ENCODE measurements at places on chromosomes 3 and 15. TPM values are rescaled to one million over a fixed set of nuclear protein-coding genes. Genes with fewer than 3 reads are reported as not detected.

- no peak for DNase-seq
Measured at GRCh38 chr15:91508633-91509032, 344.9 kb upstream of the SLCO3A1 start.

The NUP210 gene
- total RNA-seq, result 1.3 TPM

DNA sequence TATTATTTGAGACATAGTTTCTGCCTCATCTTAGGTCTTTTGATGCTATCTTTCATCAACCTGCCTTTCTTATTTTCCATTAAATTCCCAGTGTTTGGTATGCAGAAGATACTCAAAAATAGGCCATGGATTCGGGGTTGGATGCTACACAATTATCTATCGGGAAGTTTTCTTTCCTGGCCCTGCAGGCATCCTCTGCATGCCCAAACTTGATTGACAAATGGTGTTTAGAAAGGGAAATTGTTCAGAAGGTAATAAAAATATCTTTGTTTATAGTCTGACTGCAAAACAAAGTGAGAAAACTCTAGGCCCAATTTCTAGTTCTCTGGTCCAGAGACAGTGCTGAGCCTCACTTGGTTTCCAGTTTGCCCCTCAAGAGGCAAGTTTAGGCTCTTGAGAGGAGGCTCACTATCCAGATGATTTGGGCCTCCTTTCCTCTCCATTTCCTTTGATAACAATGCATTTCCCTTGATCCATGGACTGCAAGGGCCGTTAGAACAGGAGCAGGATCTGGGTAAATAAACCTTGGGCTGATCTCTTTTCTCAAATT, 157.1 kb upstream of the DPH6 start:
- DNase-seq, result no peak

- no peak for DNase-seq
Measured at GRCh38 chr3:138325990-138326389, 3.7 kb downstream of the NME9 start.

DNA sequence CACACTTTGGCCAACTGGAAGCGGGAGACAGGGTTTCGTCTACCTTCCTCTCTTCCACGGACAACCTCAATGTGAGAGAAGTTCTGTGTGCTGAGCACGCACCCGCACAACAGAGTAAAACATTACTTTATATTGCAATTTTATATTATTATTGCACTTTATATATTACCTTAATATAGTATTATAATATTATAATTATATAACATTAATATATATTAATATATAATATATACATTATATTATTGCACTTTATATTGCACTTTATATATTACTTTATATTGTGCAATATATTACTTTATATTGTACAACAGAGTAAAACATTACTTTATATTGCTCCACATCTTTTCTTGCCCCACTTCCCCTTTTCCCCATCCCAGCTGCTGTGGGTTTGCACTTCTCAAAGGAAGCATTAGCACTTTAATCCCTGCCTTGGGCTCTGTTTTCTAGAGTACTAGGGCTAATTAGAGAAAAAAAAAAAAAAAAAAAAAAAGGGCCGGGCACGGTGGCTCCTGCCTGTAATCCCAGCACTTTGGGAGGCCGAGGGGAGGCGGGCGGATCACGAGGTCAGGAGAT, 76.4 kb upstream of the SLC4A7 start:
- DNase-seq, result no peak

- DNase-seq, result no peak
Measured at GRCh38 chr3:105187344-105187743, 179.4 kb upstream of the ALCAM start.

The SELENOK gene
- 33.7 TPM for total RNA-seq

- no peak for DNase-seq
Measured at GRCh38 chr3:179265875-179266274, 15.0 kb upstream of the KCNMB3 start.

The ANKUB1 gene
- not detected for total RNA-seq

The MYRIP gene
- not detected for total RNA-seq

- no peak for DNase-seq
Measured at GRCh38 chr3:113914646-113915045, 33.2 kb upstream of the ZDHHC23 start.

DNA sequence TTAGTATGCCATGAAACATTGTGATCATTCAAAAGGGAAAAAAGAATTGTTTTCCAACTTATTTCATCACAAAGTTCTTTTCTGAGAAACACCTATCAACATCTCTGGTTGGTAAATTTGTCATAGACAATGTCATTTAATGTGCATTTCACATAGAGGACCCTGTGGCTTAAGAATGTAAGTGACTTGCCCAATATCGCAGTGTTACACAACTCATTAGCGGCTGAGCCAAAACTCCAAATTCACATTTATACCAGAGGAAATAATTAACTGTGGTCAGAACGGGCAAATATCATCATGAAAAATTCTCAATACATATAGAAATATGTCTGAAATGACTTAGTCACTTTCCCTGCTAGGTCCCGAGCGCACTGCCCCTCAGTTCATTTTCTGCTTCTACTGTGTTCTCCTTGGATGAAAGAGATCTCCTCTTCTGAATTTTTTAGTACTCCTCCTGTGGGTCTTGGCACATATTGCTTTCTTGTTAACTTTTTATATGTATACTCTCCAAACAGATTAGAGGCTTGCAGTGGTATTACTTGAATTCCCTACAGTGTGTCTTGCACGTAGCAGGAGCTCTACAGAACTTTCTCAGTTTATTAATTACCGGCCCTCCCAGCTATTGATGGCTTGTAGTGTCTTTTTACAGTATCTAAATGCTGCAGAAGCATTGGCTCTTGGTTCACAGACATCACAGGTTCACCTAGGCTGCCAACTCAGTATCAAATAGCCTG, 33.1 kb downstream of the PTX3 start:
- DNase-seq, result no peak

DNA sequence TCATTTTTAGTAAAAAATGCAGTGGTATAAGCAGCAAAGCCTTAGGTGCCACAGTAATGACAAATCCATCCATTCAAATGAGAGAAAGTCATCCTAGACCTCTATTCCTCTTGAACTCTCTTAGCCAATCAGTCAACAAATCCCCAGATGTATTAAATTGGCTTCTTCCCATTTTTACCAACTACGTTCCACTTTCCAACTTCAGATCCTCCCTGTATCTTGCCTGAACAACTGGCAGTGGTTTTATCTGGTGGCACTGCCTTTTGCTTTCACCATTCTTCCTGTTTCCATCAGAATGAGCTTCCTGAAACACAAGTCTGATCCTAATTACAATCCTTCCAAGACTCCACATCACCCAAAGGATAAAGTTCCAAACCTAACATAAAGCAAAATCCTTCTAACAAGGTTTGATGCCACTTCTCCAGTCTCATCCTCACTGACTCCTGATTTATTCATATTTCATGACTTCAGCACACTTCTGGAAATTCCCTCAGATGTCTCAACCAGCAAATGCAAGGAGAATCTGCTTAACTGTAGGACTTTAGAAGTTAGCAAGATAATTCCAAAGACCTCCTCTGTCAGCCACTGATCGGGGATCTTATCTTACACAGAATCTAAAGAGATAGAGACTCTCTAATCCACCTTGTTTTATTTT, 69.8 kb upstream of the SLC4A7 start:
- no peak for DNase-seq

DNA sequence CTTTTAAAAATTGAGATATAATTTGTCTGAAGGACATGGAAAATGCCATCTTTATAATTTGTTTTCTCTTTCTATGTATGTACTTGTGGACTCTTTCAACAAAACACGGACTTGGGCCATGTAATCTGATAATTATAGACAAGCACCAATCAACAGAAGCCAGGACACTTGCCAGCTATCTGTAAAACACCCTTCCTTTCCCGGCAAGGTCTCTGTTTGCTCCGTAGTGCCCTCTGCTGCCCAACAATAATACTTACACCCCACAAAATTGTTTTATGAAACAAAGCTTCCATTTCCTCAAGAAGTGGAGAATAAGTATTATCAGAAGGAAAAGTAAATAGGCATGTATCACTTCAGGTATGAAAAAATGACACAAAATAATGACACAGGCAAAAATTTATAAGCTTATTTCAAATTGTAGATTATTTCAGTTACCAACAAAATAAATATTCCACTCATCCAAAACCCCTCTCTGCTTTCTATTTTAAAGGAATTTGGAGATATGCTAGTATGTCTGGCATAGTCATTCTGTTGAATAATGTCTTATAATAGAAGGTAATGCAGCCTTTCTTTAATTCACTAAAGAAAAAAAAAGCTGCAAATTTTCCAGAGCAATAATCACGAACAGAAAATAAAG, 32.8 kb downstream of the MYH15 start:
- no peak for DNase-seq

DNA sequence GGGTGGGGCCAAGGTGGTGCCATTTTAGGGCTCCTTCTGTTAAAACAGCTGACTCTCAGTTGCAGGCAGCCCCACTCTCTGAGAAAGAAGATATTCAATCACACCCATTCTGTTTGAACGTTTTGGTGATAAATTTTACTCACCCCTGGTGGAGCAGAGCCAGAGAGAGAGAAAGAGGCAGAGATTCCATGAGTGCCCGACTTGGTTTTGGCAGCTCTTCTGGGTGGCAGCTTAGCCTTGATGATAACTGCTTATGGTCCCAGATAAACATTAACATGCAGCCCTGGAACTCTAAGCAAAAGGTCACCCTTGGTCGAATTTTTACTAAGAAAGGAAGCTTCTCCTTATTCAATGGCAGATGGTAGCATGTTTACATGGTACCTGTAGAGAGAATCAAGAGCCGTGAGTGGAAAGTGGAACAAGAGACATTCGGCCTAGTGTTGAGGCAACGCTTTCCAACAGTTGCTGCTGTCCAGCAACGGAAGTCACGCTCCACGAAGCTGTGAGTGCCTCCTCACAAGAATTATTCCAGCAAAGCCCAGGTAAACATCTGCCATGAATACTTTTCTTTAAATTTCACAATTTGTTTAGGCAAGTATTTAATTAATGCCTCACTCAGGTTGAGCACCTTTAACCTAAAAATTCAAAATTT, 530.6 kb upstream of the ROBO2 start:
- DNase-seq, result no peak

DNA sequence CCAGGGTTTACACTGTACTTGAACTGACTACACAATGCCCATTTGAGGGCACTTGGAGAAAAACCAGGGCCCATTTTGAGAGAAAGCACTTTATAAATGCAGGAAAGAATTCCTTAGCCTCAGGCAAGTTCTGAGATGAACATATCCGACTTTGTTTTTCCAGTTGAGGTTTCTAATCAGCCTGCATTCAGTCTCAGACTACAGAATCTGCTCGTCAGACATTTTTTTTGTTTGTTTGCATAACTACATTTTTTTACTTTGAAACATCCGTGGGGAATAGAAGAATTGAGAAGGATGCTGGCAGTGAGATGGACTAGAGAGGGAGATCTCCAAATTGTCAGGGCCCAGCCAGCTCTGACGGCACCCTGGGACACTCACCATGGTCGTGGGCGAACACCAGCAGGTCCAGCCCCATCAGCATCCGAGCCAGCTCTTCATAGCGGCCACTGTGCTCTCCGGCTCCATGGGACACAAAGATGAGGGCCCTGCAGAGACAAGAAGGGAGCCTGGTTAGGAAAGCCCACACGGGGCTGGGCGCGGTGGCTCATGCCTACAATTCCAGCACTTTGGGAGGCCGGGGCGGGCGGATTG, 40.8 kb downstream of the MGLL start:
- no peak for DNase-seq

The ARPP21 gene
- total RNA-seq, result 4.9 TPM

DNA sequence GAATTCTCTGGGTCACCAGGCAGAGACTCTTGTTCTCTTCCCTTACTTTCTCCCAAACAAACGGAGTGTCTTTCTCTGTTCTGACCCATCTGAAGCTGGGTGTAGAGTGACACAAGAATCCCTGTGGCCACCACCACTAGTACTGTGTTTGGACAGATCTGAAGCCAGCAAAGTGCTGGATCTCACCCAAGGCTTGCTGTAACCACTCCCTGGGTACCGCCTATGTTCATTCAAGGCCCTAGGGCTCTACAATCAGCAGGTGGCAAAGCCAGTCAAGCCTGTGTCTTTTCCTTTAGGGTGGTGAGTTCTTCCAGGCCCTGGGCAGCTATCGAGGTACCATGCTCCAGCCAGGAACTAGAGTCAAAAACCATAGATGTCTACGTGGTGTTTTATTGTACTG, 149.2 kb upstream of the CTNNB1 start:
- DNase-seq, result no peak

DNA sequence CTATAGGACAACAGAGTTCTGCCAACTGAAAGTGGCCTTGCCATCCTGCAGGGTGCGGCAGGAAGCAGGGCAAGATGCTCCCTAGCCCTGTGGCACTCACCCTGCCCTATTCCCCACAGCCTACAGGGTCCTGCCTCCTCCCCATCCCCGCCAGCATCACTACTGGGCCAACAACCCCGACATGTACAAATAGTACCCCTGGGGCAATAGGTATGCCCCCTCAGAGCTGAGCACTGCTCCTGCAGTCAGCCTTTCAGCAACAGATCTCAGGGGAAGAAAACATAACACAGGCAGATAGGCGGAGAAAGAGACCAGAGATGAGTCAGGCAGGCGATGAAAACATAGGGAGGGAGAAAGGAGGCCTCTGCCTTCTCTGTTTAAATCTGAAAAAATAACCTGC, 74.7 kb downstream of the XXYLT1 start:
- no peak for DNase-seq

DNA sequence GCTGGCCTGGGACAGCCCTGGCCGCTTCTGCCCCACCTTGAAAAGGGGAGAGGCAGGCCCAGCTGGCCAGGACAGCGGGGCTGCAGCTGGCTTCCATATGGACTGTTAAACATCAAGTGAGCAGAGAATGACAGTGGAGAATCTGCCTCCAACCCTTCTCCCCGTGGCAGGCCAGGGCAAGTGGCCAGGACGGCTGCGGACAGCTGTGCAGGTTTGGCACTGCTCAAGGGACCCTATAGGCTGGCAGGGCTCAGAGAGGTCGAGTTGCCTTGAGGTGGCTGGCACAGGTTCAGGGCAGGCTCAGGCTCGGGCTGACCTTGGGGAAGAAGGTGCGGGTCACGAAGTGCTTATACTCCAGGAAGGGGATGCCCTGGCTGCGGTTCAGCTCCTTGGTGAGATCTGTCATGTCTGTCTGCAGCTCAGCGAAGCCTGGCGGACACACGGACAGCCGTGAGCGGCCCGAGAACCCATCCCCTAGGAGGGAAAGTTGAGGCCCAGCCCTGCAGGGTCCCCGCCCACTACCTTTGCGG, 24.3 kb downstream of the H1-8 start:
- DNase-seq, result no peak

GRCh38 chr3:168091941-168092340, 3.8 kb downstream of the GOLIM4 start:
- no peak for DNase-seq

- no peak for DNase-seq
Measured at GRCh38 chr15:74402873-74403587, 30.7 kb downstream of the SEMA7A start.

The FGF7 gene
- total RNA-seq, result not detected

The UNC13C gene
- total RNA-seq, result 1.1 TPM

GRCh38 chr15:96362755-96363651, 32.5 kb downstream of the NR2F2 start:
- no peak for DNase-seq

The P3H2 gene
- total RNA-seq, result 21.9 TPM

Measured in chondrocyte (in vitro differentiated cells).